Ascending aorta (tissue), 2 donors: ENCODE measurements at places on chromosomes 4 and X.

DNA sequence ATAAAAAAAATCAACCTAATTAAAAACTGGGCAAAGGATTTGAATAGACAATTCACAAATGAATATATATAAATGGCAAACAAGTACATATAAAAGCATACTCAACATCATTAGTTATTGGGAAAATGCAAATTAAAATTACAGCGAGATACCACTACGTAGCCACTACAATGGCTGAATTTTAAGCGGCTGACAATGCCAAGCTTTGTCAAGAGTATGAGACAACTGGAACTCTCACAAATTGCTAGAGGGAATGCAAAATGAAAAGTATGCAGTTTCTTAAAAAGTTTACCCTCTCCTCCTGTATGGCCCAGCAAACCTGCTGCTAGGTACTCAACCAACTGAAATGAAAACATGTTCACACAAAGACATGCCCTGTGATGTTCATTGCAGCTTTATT, 34.8 kb downstream of the ZFP42 start:
- DNase-seq, result no peak

DNA sequence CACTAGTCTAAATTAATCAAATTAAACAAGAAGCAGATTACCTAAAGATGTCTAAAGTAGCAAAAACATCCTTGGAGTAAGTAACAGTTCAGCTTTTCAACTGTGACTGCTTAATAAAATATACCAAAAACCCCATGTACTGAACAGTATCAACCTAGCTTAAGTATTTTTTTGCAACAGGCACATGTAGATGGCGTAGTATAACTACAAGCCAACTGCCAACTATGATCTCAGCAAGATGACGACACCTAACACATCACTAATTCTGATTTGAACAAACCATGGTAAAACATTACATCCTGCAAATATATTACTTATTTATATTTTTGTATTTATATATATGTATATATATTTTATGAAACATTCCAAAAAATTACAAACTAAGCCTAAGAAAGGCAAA, 24.5 kb downstream of the DHX15 start:
- no peak for DNase-seq

GRCh38 chr4:137267024-137267423, 265.3 kb downstream of the PCDH18 start:
- no peak for DNase-seq

- DNase-seq, result no peak
Observed at GRCh38 chr4:139666735-139667281, 1.2 kb downstream of the MGST2 start.

DNA sequence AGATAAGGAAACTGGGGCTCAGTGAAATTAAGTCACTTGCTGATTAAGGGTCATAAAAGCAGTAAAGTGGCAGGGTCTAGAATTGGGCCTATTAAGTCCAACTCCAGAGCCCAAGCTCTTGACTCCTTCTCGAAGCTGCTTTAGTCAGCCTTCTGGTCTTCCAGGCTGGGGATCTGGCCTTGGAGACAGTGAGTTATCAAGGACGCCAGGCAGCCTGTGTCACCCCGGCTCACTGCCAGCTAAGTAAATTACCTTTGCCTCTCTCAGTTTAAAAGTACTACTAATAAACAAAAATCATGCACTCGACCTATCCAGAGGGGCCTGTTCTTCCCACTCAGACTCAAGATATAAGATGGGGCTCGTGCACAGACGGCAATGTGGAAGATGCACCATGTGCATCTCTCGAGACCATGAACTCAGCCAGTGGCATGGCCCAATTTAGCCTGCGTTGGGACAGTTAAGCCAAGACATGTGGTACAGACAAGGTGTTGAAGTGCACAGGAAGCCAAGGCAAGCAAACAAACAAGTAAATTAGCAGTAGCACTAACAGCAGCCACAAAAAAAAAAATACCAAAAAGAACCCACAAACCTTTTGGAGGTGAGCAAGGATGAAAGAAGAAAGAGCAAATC, 62.0 kb upstream of the MAP3K15 start:
- DNase-seq, result no peak

DNA sequence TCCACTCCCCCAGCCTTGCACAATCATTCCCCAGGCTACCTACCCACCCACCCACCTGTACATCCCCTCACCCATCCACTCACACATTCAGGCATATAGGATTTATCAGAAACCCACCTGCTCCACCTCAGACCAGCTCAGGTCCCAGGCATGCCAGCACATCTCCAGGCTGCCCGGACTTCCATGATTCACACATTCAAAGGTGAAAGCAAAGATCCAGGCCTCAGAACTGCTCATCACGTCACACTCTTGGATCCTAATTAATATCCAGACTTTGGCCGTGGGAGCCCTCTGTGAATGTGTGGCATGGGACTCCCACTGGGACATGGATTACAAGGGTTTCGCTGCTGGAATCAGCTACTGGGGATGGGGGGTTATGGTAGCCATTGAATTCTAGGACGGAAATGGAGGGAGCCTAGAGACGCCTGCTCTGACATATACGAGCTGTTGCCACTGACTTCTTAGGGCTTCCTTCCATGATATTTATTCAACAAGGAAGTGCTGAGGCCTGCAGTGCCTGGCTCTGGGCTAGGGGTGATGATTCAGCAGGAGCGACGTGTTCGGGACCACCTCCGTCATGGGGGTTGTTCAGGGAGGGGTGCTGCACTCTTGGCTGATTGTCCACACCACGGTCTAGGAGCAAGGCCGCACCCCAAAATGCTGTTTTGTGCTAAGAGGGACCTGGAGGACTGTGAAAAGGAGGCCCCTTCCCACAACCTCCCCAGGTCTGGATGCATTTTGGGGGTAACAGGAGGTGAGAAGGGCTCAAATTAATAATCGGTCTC, 56.9 kb upstream of the ADRA2C start:
- DNase-seq, result peak; percentile 60

- DNase-seq, result no peak
Observed at GRCh38 chrX:25742334-25742733, 395.8 kb upstream of the MAGEB18 start.

DNA sequence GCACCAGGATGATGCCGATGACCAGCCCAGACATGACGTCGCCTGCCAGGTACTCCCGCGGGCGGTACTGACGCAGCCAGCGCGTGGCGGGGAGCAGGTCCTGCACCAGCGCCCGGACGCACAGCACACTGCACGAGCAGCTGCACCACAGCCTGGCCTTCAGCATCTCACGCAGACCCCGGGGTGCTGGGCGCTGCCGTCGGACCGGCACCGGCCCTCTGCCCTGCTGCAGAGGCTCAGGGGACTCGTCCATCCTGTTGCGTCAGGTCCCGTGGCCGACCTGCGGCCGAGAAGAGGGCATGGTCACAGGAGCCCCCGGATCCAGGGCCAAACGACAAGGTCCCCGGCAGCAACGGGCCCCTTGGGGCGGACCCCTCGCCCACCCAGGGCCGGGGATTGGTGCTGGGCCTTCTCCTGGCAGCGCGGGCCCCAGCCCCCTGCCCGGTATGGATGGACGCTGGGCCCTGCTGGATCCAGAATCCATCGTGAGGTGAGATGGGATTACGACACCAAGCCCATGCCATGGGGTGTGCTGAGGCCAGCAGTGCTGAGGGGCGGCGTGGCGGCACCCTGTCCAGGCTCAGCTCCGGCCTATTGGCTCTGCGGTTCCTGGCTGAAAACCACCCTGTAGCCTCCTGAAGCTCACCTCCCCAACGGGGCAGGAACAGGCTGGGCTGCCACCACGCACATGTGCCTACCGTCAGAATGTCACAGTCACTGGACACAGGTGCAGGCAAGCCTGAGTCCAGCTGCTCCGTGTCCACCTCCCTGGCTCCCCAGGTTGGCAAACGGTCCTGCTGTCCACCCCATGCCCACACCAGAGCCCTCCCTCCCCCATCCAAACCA, 1.5 kb downstream of the SLC26A1 start:
- DNase-seq, result no peak

DNA sequence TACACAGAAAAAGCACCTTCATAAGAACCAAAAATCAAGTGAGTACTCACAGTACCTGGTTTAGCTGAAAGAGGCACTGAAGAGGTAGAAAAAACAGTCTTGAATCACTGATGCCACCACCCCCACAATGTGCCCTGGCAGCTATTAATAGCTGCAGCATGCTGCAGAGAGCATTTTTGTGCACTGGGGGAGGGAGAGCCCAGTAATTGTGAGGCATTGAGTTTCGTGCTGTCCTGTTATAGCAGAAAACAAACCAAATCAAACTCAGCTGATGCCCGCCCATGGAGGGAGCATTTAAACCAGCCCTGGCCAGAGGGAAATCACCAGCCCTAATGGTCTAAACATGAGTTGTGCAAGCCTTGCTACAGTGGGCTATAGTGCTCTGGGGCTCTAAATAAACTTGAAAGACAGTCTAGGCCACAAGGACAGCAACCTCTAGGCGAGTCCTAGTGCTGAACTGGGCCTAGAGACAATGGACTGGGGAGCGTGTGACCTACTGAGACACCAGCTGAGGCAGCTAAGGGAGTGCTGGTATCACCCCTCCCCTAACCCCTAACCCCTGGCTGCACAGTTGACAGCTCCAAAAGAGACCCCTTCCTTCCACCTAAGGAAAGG, 106.3 kb upstream of the TMLHE start:
- DNase-seq, result no peak

GRCh38 chrX:2261831-2262667, 238.7 kb downstream of the DHRSX start:
- no peak for DNase-seq

DNA sequence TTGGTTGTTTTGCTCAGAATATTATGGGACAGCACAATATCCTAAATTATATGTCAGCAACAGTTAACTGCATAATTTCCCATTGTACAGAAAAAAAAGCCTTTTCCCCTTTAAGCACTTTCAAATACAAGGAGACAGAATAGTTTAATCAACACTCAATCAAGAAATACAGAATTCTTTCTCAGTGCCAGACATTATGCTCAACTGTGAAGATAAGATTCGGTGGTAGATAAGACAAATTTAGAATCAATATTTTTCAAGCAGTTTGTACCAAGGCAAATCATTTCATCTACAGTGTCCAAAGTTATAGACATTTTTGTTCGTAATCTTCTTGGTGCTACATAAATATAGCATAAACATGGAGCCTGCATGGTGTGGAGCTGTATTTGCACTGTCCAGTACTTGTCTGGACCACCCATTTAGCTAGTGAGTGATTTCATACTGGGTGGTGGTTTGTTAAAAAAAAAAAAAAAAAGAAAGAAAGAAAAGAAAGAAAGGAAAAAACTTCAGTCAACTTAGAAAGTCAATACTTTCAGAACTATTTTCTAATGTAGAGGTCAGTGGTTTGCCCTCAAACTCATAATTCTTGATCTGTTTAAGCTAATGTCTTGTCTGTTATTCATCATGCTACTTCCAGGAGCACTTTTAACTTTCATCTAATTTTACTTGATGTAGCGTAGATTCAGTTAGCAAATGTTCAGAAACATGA, 522.9 kb downstream of the FAT4 start:
- DNase-seq, result no peak

DNA sequence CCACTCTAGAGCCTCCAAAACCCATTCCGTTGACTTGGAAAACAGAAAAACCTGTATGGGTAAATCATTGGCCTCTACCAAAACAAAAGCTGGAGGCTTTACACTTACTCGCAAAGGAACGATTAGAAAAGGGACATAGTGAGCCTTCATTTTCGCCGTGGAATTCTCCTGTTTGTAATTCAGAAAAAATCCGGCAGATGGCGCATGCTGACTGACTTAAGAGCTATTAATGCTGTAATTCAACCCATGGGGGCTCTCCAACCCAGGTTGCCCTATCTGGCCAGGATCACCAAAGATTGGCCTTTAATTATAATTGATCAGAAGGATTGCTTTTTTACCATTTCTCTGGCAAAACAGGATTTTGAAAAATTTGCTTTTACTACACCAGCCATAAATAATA, 60.8 kb downstream of the ZNF732 start:
- peak; percentile 67 for DNase-seq

DNA sequence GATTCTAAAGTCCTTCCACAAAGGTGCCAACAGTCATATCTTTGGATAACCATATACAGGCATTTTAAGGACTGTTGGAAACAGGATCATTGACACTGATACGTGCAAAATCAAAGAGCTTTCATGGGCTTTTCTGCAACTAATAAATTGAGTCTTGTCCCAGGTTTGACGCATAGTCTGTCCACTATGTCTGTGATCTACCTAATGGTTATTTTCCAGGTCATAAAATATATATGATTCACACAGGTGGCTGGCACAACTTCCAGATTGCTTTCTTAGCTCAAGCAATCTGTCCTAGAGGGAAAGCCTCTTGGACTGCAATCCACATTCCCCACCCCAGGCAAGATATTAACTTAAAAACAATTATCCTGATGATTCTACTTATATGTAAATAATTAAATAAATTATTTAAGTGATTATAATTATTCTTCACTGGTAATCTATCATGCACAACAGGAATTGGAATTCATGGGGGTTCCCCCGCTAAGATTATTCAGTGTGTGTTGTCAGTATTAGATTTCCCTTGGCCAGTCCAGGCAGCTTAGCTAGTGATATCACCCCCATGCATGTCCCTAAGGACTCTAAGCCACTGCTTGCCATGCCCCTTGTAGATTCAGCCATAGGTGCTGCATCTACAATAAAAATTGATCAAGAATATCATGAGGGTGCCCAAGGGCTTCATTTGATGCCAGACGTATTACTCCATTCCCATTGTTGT, 97.8 kb downstream of the TLL1 start:
- no peak for DNase-seq

GRCh38 chrX:45710081-45710801, 509.6 kb upstream of the DIPK2B start:
- no peak for DNase-seq

GRCh38 chrX:85024044-85024443, 20.4 kb downstream of the APOOL start:
- no peak for DNase-seq

- DNase-seq, result no peak
Observed at GRCh38 chr4:137707102-137707620, 174.9 kb upstream of the PCDH18 start.

DNA sequence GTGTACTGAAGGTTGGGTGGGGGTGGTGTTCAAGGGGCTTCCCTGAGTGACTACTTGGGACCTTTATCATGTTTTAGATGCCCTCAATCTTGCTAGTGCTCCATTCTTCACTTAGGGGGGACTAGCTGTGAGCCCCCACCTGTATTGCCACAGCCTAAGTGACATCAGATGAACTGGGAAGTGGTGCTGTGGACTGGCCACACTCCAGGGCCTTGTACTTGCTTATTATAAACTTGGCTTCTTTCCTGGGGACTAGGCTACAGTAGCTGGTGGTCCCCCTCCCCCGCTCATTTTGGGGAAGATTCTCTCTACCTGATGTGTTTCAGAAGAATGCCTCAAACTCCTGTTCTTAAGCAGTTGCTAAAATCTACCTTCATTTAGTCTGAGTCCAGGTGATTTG, 46.7 kb upstream of the WDR1 start:
- no peak for DNase-seq

GRCh38 chrX:17030092-17030491, 83.6 kb downstream of the REPS2 start:
- DNase-seq, result no peak

DNA sequence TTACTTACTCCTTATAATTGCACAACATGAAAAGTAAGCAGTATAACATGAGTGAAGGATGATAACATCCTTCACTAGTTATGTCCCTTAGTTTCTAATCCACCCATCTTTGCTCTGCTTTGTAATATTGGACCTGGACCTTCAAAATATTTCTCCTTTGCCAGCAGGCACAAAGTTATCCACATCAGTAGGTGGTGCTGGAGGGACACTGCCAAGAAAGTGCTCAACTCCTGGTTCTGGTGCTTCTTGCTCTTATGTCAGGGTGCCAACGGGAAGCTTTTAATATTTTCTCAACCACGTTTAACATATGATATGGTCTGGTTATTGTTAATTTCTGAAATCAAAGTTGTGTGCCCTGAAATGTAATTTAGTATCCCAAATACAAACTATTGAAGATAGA, 49.1 kb downstream of the TMEM165 start:
- DNase-seq, result no peak

- DNase-seq, result no peak
Observed at GRCh38 chrX:115912372-115912897, 258.1 kb upstream of the AGTR2 start.
